Adrenal gland (tissue), 19 donors: ENCODE measurements at places on chromosomes 5 and 9.

- DNase-seq: no peak
Measured at GRCh38 chr9:22005021-22005701, 3.9 kb downstream of the CDKN2B start.

DNA sequence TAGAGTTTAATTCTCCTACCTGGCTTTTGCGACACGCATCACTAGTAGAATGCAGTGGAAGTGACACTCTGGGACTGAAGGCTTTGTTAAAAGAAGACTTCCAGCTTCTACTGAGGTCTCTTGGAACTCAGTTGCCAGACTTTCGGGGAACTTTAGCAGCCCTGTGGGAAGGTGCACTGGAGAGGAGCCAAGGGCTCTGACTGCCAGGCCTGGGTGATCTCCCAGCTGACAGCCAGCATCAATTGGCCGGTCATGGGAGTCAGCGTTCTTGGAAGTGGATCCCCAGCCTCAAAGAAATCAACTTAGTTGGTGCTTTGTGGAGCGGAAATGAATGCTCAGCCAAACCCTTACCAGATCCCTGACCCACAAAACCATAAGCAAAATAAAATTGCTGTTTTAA, 87.1 kb downstream of the OSTF1 start:
- no peak for DNase-seq

- no peak for DNase-seq
Measured at GRCh38 chr9:93187047-93187446, 3.1 kb downstream of the WNK2 start.

GRCh38 chr5:180589771-180590542, 1.3 kb downstream of the SCGB3A1 start:
- no peak for DNase-seq

- no peak for DNase-seq
Measured at GRCh38 chr5:149238540-149238939, 33.1 kb upstream of the AFAP1L1 start.
